Activated CD4-positive, alpha-beta T cell treated with anti-CD3 and anti-CD28 coated beads, Interleukin-2, amount 10 ng/mL, durations not matched to agents 24 days and 14 days (primary cell): ENCODE measurements at places on chromosomes 7 and 10. TPM values are rescaled to one million over a fixed set of nuclear protein-coding genes. Genes with fewer than 3 reads are reported as not detected.

The OR2A12 gene
- total RNA-seq: not detected in 2 replicates

DNA sequence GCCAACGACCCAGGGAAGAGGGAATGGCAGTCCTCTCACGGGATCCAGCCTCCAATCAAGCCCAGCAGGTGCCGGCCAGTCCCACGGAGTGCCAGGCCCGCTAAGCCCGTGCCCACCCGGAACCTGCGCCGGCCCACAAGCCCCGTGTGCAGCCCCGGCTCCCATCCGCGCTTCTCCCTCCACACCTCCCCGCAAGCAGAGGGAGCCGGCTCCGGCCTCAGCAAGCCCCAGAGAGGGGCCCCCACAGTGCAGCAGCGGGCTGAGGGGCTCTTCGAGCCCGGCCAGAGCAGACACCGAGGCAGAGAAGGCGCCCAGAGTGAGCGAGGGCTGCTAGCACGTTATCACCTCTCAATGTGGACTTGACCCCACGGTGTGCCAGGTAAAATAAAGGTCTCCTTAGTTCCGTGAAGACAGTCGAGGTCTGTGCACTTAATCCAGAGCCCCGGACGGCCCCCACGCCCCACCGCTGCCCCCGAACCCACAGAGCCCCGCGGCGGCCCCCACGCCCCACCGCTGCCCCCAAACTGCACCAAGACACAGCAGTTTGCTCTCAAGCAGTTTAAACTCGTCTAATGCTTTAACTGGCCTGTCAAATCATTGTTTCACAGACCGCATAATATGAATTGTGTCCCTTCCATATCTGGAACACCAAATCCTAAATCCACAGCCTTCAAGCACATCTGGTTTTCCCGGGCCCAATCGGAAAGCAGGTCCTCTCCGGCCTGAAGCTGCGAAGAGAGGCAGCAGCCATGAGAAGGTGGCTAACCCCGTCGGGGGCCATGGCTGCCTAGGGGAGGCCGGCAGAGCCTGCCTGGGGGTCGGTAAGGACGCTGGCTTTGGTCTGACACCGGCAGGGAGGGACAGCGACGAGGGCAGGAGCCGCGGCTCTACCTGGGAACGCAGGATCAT, 307.8 kb downstream of the PTPRN2 start:
- no peak for DNase-seq

The USP6NL gene
- total RNA-seq: 0.83 and 0.84 TPM in 2 replicates

- no peak for DNase-seq
These were observed 703 bp upstream of the HILPDA start for GRCh38 chr7:128454808-128455542.

GRCh38 chr7:7706101-7706511, 12.3 kb downstream of the RPA3 start:
- DNase-seq: no peak

- DNase-seq: no peak
These were observed 66.6 kb upstream of the STEAP1B start for GRCh38 chr7:22566592-22566991.

DNA sequence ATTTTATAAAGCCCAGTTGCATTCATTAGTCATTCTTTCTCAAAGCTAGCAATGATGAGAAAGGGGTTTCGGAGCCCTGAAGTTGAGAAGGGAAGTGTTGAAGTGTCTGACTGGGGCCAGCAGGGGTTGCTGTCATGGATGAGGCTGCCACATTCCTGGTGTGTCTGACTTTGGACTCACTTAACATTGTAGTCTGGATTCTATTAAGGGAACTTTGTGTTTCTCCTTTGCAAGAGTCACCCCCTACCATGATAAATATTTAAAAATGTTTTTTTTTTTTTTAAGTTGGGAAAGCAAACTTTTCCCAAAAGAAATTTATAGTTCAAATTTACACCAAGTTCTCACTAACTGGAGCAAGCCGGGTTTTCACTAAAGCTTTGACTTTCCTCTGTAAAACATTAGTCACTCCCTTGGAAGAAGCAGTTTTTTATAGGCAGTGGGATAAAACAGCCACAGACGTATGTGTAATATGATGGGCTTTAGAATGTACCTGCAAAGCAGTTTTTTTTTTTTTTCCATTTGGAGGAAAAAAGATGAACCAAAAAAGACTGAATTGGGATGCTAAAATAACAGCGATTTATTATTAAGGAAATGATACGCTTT, 243.6 kb downstream of the TWIST1 start:
- no peak for DNase-seq

DNA sequence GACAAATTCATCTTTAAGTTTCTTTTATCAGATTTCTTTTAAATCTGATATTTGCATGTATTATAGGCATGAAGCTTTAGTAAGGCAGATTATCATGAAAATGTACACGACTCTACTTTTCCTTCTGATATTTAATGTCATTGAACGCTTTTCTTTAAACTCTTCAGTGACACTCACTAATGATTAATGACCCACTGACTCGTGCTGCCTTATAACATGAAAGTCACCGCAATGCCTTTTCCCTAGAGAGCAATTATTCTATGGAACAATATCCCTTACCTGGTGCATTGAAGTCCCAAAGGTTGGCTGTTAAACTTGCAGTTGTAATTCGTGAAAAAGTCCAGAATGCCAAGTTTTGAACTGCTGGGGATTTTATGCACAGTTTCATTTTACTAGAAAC, 33.4 kb upstream of the HGF start:
- DNase-seq: no peak

The MUC12 gene
- total RNA-seq: 0.76 and 1.5 TPM in 2 replicates
